ENCODE measurements at places on chromosomes 16 and 17. TPM values are rescaled to one million over a fixed set of nuclear protein-coding genes. Genes with fewer than 3 reads are reported as not detected.

GRCh38 chr17:1787301-1787902 lies 25.5 kb downstream of the SERPINF1 start:
- H3K4me1 ChIP-seq, result peaks cover 44% of the 10 kb centered on the region
- DNase-seq, result no peak
- H3K27me3 ChIP-seq, result no peaks in the 10 kb centered on the region
- peaks cover 22% of the 10 kb centered on the region for H3K36me3 ChIP-seq
- H3K4me3 ChIP-seq, result no peak overlapping the region

DNA sequence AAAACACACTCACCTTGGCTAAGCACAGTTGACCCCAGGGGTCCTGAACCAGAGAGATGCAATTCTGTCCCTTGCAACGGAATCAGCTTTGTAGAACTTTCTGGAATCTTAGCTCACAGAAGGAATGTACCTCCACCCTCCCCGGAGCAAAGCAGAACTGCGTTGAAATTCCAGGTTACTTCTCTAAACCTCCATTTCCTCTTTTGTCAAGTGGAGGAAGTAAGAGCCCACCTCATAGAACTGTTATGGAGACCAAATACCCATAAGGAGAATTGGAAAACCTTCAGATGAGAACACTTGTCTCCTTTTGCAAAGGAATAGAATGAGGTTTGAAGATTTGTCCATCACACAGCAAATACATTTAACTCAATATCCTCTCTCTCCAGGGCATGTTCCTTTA lies 86.6 kb upstream of the RBBP6 start:
- H3K36me3 ChIP-seq, result no peaks in the 10 kb centered on the region
- no peak for DNase-seq
- H3K27me3 ChIP-seq, result no peaks in the 10 kb centered on the region

GRCh38 chr16:63995025-63995424 lies 1126.8 kb downstream of the CDH11 start:
- no peak overlapping the region for H3K4me3 ChIP-seq
- DNase-seq, result no peak
- no peaks in the 10 kb centered on the region for H3K27me3 ChIP-seq

DNA sequence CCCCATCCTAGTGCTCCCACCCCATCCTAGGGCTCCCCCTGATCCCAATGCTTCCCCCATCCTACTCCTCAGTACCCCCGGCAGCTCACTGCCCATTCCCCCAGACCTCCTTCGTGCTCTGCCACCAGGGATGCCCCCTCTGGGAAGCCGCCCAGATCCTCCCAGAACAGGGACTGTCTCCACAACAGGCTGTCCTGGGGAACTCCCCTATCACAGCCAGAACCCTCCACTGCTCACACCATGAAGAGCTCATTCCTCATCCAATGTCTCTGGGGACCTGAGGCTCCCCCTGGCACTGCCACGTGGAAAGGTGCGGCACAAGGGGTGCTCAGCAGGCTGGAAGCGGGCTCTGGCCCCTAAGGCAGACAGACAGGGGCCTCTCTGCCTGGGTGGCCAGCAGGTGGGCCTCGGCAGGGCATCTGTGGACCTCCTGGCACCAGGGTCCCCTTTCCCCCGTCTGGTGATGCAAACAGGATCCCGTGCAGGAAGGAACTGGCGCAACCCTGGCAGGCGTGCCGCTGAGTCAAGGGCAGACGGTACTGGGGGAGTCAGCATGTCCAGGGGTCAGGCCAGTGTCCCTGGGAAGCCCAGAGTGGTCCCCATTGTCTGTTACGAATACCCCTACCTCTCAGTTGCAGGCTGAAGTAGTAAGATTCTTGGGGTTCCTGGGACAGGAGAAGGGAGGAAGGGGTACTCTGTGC lies 14.8 kb upstream of the PVALEF start:
- H3K4me1 ChIP-seq, result no peaks in the 10 kb centered on the region
- no peaks in the 10 kb centered on the region for H3K27me3 ChIP-seq
- H3K36me3 ChIP-seq, result no peaks in the 10 kb centered on the region
- no peak overlapping the region for H3K27ac ChIP-seq

DNA sequence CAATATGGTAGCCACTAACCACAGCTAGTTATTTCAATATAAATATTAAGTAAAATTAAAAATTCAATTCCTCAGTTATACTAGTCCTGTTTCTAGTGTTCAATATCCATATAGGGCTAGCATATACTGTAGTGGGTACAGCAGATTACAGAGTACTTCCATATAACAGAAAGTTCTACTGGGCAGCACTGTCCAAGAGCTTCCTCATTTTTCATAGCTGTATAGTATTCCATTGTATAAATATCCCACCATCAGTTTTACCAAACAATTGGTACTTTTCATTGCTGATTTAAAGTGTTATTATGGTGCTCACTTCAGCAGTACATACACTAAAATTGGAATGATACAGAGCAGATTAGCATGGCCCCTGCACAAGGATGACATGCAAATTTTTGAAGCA lies 20.4 kb downstream of the ACSM3 start:
- no peak overlapping the region for H3K27ac ChIP-seq
- H3K4me3 ChIP-seq, result no peak overlapping the region

DNA sequence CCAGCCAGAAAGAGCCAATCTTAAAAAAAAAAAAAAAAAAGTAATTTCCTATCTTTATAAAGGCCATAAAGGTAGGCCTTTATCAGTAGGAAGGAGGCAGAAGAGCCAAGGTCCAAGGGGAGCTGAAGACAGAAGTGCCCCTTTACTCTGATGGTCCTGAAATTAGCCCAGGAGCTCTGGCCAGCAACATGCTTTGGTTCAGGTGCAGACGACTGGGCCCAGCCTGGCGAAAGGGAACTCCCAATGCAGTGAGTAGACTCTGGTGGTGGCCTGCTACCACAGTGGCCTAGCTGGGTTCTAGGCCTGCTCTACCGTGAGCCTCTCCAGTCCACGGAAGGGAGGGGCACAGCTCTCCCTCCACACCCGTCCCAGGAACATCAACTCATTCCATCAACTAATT lies 23.1 kb upstream of the MEIOB start:
- no peaks in the 10 kb centered on the region for H3K27me3 ChIP-seq
- no peak overlapping the region for H3K27ac ChIP-seq
- no peaks in the 10 kb centered on the region for H3K36me3 ChIP-seq
- no peaks in the 10 kb centered on the region for H3K4me1 ChIP-seq

GRCh38 chr17:76594690-76595089 lies 9.0 kb upstream of the ST6GALNAC2 start:
- no peaks in the 10 kb centered on the region for H3K36me3 ChIP-seq
- no peak overlapping the region for H3K4me3 ChIP-seq
- H3K27ac ChIP-seq, result no peak overlapping the region

DNA sequence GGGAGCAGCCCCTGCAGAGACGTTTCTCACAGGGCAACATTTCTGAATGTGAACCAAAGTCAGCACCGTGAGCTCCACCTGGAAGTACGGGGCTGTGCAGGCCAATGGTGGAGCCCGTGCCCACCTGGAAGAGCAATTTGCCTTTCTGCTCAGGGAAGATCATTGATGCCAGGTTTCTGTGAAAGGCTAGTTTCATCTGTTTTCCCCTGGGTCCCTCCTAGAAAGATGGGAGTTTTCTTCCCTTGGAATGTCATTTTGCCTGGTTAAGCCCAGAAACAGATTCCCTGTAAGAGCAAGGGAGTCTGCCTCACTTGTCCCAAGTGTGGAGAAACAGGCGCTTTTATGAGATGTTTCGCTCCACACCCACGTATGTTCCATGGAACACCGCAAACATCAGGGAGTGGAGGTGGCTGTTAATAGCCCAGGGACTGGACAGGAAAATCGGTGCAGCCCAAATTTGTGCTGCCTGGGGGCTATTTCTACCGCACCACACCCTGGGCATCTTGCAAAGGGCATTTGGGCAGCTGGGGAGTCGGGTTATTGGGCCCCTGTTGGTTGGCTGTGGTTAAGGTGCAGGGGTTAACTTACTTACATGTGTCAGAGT lies 2.6 kb downstream of the SLC6A4 start:
- no peak overlapping the region for H3K27ac ChIP-seq
- peaks cover 30% of the 10 kb centered on the region for H3K4me1 ChIP-seq
- no peaks in the 10 kb centered on the region for H3K27me3 ChIP-seq
- no peaks in the 10 kb centered on the region for H3K36me3 ChIP-seq
- no peak for DNase-seq

- H3K4me1 ChIP-seq, result peaks cover 4% of the 10 kb centered on the region
- no peak overlapping the region for H3K4me3 ChIP-seq
- H3K27me3 ChIP-seq, result no peaks in the 10 kb centered on the region
- peaks cover 30% of the 10 kb centered on the region for H3K36me3 ChIP-seq
- no peak overlapping the region for H3K27ac ChIP-seq
- DNase-seq, result no peak
Measured at GRCh38 chr16:74309789-74310781, 13.5 kb downstream of the PSMD7 start.

- H3K4me1 ChIP-seq, result no peaks in the 10 kb centered on the region
- DNase-seq, result no peak
- no peak overlapping the region for H3K4me3 ChIP-seq
- H3K36me3 ChIP-seq, result no peaks in the 10 kb centered on the region
- H3K27me3 ChIP-seq, result no peaks in the 10 kb centered on the region
Measured at GRCh38 chr17:30933966-30934365, 12.2 kb downstream of the ADAP2 start.

GRCh38 chr16:81647527-81647926 lies 131.6 kb upstream of the PLCG2 start:
- no peak overlapping the region for H3K27ac ChIP-seq
- no peaks in the 10 kb centered on the region for H3K27me3 ChIP-seq
- H3K4me1 ChIP-seq, result peaks cover 45% of the 10 kb centered on the region
- no peak overlapping the region for H3K4me3 ChIP-seq
- peaks cover 5% of the 10 kb centered on the region for H3K36me3 ChIP-seq

DNA sequence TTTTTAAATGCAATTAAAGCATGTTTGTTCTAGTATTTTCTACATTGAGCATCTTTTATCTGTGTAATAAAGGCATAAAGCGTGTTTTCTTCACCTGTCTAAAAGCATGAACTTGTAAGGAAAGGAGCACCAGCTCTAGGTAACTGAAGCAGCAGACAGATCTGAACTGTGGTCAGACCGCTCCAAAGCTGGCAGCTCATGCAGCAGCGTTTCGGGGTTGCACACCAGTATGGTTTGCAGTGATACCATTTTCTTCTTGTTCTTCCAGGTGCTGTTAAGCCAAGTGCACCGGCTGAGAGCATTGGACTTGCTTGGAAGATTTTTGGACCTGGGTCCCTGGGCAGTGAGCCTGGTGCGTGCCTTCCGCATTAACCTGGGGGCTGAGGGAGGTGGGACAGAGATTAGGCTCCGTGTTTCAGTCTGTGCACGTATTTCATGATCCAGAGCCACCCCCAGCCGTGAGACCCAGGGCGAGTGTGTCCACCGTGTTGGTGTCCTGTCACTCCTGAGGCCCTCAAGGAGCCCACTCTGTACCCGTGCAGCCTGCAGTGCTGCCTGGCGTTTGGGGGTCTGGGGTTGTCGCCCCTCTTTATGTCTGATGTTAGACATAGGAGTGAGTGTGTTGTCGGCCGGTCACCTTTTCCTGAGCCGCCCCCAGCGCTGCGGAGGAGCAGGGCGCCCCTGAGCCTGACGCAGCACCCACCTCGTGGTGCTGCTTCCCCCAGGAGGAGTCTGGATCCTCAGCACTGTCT lies 136.3 kb upstream of the CHMP6 start:
- no peak for DNase-seq
- no peak overlapping the region for H3K27ac ChIP-seq
- H3K36me3 ChIP-seq, result peaks cover 5% of the 10 kb centered on the region
- no peaks in the 10 kb centered on the region for H3K27me3 ChIP-seq
- H3K4me3 ChIP-seq, result no peak overlapping the region
- peaks cover 15% of the 10 kb centered on the region for H3K4me1 ChIP-seq

- H3K36me3 ChIP-seq, result no peaks in the 10 kb centered on the region
- H3K27me3 ChIP-seq, result peaks cover 23% of the 10 kb centered on the region
- no peaks in the 10 kb centered on the region for H3K4me1 ChIP-seq
- H3K27ac ChIP-seq, result no peak overlapping the region
- DNase-seq, result no peak
Measured at GRCh38 chr16:66418165-66418962, 8.7 kb upstream of the BEAN1 start.

GRCh38 chr17:81199482-81199830 lies 23.3 kb downstream of the CEP131 start:
- H3K27me3 ChIP-seq, result no peaks in the 10 kb centered on the region
- H3K36me3 ChIP-seq, result peaks cover 25% of the 10 kb centered on the region
- no peak for DNase-seq

DNA sequence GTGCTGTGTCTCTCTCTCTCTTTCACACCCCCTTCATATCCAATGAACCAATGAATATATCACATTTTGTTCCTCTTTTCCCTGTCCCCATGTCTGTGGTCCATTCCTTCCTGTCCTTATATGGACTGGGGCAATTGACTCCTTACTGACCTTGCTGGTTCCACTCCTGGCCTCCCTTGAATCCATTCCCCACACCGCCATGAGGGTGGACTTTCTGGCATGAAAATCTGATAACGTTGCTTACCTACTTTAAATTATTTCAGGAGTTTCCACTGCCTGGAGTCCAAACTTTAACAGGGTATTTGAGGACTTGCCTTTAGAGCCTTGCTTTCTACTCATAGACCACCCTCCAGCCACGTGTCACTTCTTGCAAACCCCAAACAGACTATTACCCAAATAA lies 12.1 kb upstream of the ARHGAP17 start:
- no peaks in the 10 kb centered on the region for H3K36me3 ChIP-seq
- H3K27me3 ChIP-seq, result no peaks in the 10 kb centered on the region
- no peak for DNase-seq
- no peak overlapping the region for H3K27ac ChIP-seq

- H3K4me3 ChIP-seq, result peak overlapping the region; percentile 87
- H3K4me1 ChIP-seq, result peaks cover 62% of the 10 kb centered on the region
- DNase-seq, result no peak
- peaks cover 39% of the 10 kb centered on the region for H3K36me3 ChIP-seq
Measured at GRCh38 chr16:66751053-66751302, 431 bp downstream of the DYNC1LI2 start.

DNA sequence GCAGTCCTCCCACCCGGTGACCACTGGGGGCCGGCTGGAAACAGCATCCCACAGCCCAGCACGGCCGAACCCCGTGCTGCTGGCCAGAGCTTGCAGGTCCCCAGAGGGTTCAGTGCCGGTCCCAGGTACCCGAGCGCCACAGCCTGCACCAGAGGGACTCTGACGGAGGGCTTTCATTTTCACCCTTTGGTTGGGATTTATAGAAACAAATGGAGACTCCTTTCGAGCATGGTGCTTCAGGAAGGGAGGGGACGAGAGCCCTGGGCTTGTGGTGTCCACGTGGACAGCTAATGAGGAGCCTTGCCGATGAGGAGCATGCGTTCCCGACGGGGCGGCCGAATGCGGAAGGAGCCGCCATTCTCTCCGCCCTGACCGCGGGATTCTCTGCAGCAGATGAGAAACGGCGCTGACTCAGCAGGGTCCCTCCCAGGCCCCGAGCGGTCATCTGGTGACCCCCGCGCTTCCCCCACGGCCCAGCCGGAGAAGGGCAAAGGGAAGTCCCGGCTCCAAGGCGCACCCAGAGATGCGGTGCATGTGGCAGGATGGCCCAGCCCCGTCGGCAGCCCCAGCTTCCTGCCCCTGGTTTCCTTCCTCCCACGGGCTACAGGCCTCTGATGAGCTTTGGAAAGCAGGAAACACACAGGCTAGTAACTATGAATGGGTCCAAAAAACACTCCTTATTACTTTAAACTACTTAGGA lies 9.8 kb downstream of the SLC38A10 start:
- no peaks in the 10 kb centered on the region for H3K27me3 ChIP-seq
- peak; percentile 94 for DNase-seq
- H3K27ac ChIP-seq, result peak overlapping the region; percentile 81
- H3K4me3 ChIP-seq, result peak overlapping the region; percentile 38

- no peaks in the 10 kb centered on the region for H3K27me3 ChIP-seq
- DNase-seq, result no peak
- H3K36me3 ChIP-seq, result peaks cover 14% of the 10 kb centered on the region
- H3K27ac ChIP-seq, result no peak overlapping the region
- peaks cover 38% of the 10 kb centered on the region for H3K4me1 ChIP-seq
- no peak overlapping the region for H3K4me3 ChIP-seq
Measured at GRCh38 chr16:55555436-55555835, 11.0 kb upstream of the CAPNS2 start.

Gene PDE6G
- 0.98 TPM for total RNA-seq

Gene PRSS27
- 4.2 TPM for total RNA-seq

Gene TBC1D3K
- not detected for total RNA-seq

Gene CAPNS2
- total RNA-seq, result not detected

Gene MRPS7
- 40.6 TPM for total RNA-seq

Data from esophagus muscularis mucosa (tissue), 4 donors.